ENCODE measurements at places on chromosomes 5 and 9. TPM values are rescaled to one million over a fixed set of nuclear protein-coding genes. Genes with fewer than 3 reads are reported as not detected.

Gene TRIM36
- 0.63 TPM for total RNA-seq

Gene TERT
- total RNA-seq = not detected

Gene IL9
- total RNA-seq = not detected

Gene SLC25A2
- total RNA-seq = 0.46 TPM

GRCh38 chr9:80873861-80874260, 815.5 kb downstream of the TLE1 start:
- DNase-seq = no peak

DNA sequence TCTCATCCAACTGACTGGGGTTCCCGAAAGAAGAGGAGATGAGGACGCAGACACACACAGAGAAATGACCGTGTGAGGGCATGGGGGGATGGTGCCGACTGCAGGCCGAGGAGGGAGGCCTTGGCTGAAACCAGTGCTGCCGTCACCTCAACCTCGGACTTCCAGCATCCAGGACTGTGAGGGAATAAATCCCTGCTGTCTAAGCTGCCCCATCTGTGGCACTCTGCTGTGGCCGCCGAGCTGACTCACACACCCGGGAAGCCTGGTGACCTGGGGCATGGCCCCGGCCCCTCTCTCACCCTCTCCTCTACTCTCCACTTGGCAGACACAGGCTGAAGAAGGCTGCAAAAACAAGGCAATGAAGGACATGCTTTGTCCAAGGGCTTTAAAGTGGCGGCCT, 4.4 kb upstream of the COL5A1 start:
- DNase-seq = no peak

GRCh38 chr5:69004127-69004526, 89.7 kb upstream of the SLC30A5 start:
- DNase-seq = no peak

DNA sequence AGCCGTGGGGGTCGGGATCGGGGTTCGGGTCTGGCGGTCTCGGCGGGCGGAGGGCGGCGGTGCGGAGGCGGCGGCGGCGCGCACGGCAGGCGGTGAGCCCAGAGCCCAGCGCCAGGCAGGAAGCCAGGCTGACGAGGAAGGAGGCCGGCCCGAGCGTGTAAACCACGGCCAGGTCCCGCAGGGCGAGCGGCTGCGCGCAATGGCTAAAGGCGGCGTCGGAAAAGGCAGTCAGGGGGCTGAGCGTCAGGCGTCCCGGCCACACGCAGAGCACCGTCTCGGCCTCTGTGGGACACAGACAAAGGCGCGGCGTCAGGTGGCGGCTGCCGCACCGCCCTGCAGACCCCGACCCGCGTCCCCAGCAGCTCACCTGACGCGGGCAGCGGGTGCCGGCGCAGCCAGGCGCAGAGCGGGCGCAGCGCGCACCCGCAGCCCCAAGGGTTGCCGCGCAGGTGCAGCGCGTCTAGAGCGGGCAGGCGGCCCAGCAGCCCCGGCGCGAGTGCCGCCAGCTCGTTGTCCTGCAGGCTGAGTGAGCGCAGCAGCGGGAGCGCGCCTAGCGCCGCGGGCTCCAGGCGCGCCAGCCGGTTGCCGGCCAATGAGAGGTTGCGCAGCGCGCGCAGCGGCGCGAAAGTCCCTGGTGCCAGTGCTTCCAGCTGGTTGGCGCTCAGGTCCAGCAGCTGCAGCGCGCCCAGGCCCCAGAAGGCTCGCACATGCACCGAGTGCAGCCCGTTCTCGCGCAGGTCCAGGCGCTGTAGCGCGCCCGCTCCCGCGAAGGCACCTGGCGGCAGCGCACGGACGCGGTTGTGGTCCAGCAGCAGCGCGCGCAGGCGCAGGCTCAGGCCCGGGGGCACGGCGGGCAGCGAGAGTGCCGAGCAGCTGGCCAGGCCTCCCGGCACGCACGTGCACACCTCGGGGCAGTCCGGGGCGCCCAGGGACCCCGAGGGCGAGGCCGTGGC, 671 bp downstream of the LRRC26 start:
- no peak for DNase-seq

DNA sequence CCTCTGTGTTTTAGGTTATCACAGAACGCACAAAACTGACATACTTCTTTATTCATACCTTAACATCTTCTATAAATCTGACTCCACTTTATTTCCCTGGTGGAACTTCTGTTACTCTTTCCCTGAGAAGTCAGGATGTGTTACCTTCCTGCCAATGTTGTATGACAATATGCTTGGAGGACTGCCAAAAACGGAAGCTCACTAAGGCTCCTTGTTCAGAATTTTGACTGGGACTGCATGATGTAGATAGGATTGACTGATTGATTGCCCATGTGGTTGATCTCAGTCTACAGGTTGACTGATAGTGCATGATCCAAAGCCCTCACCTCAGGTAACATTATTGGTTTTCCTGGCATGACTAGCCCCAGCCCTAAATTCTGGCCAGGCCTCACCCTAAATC, 319.4 kb downstream of the TLR4 start:
- DNase-seq = no peak

GRCh38 chr5:141199359-141200235, at the start of gene PCDHB11:
PCDHB11 (plus strand) TSS chr5:141199627; CDS start chr5:141199775, 148 bp downstream.
- DNase-seq = no peak

DNA sequence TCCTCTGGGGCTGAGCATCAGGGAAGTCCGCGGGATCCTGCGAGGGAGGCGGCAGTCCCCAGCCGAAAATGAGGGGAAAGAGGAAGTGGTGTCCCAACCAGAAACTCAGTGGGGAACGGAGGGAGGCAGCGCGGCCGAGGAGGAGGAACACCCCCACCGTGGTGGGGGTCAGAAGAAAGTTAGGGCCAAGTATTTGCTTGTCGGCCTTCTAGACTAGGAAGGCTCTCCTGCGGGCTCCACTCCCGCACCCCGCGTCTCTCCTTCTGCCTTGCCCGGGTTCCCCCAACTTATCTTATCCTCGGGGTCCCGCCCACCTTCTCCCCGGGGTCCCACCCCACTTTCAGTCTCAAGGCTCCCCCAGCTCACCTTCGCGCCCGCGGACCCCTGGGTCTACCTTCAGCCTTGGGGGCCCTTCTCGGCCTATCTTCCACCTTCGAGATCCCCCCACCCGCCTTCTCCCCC, 557 bp upstream of the PHF2 start:
- peak; percentile 42 for DNase-seq

GRCh38 chr5:15168358-15168757, 296.8 kb upstream of the ANKH start:
- no peak for DNase-seq

GRCh38 chr9:77744841-77745430, 96.8 kb upstream of the GNA14 start:
- no peak for DNase-seq

DNA sequence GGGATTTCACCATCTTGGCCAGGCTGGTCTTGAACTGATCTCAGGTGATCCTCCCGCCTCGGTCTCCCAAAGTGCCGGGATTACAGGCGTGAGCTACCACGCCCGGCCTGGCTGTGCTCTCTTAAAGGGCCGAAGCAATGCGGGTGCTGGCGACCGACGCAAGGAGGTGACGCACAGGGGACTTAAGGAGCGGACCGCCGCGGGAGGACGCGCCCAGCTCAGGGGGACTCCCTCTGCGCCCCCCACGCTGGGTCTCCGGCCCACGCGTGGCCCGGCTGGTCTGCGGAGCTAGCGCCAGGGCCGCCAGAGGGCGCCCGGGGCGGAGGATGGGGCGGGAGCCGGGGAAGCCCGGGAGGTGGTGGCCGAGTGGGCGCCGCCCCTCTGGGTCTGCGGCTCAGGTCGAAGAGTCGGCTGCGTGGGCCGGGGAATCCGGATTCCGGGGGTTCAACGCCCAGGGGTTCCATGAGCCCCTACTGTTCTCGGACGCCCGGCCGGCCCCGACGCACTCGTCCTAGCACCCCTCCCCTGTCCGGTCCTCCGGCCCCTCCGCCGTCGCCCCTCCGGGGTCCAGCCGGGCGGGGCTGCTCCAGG, 502 bp upstream of the CERCAM start:
- DNase-seq = peak; percentile 34

DNA sequence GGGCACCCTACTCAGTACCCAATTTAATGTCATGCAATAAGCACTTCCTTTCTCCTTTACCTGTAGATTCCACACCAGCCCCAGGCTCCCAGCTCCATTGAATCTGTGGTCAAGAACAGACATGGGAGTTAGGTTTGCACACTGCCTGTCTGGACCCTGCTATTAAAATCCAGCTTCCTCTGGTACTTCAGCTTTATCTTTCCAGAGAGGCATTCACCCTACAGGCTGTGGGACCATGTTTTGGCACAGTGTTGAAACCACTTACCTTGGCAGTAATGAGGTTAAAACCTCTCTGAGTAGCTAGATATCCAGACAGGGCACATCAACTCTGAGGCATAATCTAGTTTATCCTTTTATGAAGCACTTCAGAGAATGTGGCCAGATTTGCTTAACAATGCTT, 191.5 kb upstream of the PCSK5 start:
- DNase-seq = no peak

DNA sequence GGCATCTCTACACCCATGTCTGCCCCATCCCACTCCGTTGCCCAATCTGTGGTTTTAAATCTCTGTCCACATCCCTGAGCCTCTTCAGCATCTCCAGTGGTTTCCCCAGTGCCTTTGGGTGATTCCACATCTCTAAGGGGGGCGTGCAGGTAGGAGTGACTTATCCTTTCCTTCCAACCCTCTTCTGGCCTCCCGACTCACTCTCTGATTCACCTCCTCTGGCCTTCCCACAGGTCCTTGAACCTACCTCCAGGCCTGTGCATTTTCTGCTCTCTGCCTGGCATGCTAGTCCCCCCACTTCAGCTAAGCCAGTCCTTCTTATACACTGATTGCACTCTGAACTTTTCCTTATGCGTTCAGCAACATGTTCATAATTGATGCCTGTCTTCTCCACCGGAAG, 99.0 kb downstream of the RALGPS1 start:
- DNase-seq = no peak
